Karpas-422 (cell line): ENCODE measurements at places on chromosomes 2 and 18.

GRCh38 chr2:9656270-9656766, 25.5 kb upstream of the YWHAQ start:
- DNase-seq, result no peak

GRCh38 chr18:13239171-13239956, 20.8 kb downstream of the LDLRAD4 start:
- DNase-seq, result no peak

DNA sequence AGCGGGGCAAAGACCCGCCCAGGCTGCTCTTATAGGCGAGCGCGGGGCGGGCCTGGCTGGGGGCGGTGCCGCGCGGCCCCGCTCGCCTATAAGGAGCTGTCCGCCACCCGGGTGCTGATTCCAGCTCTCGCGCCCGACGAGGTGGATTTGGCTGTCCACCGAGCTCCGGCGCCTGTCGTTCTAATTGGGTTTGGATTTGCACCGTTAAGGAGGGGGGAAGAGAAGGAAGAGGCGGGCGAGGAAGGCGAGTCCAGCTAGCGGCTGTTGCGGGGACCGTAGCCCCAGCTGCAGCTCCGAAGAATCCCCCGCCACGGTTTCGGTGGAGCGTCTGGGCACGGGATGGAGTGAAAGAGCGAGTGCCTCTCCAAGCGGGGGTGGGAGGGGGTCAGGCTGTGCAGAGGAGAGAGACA, at the start of gene CNTNAP5:
Gene CNTNAP5 (plus strand): TSS at position 117 of the 410 bp plus-strand sequence. CDS start 364 bp downstream, outside the sequence.
- no peak for DNase-seq

- no peak for DNase-seq
Measured at GRCh38 chr2:11393711-11394236, 49.3 kb upstream of the ROCK2 start.
